Type B pancreatic cell (in vitro differentiated cells): ENCODE measurements at places on chromosomes 3 and 15. TPM values are rescaled to one million over a fixed set of nuclear protein-coding genes. Genes with fewer than 3 reads are reported as not detected.

FBXO40 gene
- total RNA-seq, result not detected in 2 replicates

PYGO1 gene
- total RNA-seq, result 7.7 and 29.0 TPM in 2 replicates

GRCh38 chr3:46890132-46890531, 12.6 kb downstream of the PTH1R start:
- no peak overlapping the region for H3K4me3 ChIP-seq
- no peak overlapping the region for H3K27ac ChIP-seq
- H3K27me3 ChIP-seq, result peaks cover 17% of the 10 kb centered on the region
- H3K36me3 ChIP-seq, result peaks cover 10% of the 10 kb centered on the region
- no peak for DNase-seq
- peaks cover 34% of the 10 kb centered on the region for H3K4me1 ChIP-seq

DNA sequence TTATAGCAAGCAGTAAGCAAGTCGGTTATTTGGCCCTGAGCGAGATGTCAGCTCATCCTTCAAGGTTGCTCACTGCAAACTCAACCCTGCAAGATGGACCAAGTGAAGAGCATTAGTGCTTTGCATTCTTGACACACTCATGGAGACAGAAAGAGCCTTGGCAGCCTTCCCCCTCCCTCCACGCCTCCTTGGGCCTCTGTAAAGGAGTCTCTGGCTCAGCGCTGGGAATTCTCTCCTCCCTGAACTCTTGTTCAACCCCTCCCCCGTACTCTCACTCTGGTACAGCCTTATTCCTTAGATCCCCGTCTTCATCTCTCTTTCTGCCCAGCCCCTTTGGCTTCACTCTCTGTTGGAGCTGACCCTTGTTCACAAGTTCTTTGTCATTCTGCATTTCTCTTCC, 2.2 kb upstream of the CX3CR1 start:
- H3K4me3 ChIP-seq, result no peak overlapping the region
- DNase-seq, result no peak
- no peaks in the 10 kb centered on the region for H3K4me1 ChIP-seq
- H3K27ac ChIP-seq, result no peak overlapping the region

- H3K36me3 ChIP-seq, result peaks cover 3% of the 10 kb centered on the region
- peak overlapping the region; percentile 60 for H3K4me3 ChIP-seq
- no peak for DNase-seq
- H3K27ac ChIP-seq, result peak overlapping the region; percentile 39
- peaks cover 7% of the 10 kb centered on the region for H3K27me3 ChIP-seq
- H3K4me1 ChIP-seq, result peaks cover 16% of the 10 kb centered on the region
Measured at GRCh38 chr3:16448639-16449070, 64.8 kb downstream of the RFTN1 start.
